ENCODE measurements at places on chromosomes 6 and 20.

DNA sequence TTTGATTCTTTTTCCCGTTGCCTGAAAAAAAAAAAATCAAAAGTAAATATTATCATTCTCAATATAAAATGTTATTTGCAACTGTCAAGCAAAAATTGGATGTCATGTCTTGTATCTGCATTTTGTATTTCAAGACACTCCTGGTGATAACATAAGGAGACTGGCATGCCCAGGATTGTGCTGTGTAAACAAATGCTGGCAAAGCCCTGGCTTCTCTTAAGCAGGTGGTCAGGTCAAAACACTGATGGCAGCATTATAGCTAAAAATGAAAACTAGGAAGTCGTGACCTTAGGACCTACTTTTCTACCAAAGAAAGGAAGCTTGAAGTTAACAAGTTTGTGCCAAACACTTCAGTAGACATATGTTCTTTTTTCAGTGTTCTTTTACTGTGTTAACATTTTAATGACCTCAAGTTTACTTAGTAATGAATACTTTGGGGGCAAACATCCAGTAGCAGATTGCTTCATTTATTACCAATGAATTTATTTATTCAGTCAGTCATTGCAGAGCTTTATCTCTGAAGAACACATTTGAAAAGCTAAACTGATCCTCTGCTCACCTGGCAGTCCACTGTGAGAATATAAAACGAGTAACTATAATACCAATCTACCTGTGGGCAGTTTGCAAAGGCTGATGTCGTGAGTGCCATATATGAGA, 243.1 kb upstream of the FLRT3 start:
- no peak for DNase-seq

DNA sequence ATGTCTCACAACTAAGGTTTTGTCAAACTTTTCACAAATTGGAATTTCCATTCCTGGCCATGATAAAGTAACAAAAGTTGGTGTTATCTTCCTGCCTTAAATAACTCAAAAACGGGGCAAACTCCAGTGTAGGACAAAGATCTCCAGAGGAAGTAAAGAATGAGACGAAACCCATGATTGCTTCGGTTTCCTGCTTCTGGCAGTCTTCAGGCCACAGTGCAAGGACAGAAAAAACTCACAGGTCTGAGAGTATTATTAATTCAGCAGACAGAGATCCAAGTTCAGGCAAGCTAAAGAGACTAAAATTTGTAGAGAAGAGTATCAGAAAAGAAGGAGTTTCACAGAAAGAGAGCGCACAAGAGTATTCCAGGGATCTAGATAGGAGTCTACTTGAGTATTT, 64.8 kb upstream of the RCAN2 start:
- DNase-seq, result no peak

DNA sequence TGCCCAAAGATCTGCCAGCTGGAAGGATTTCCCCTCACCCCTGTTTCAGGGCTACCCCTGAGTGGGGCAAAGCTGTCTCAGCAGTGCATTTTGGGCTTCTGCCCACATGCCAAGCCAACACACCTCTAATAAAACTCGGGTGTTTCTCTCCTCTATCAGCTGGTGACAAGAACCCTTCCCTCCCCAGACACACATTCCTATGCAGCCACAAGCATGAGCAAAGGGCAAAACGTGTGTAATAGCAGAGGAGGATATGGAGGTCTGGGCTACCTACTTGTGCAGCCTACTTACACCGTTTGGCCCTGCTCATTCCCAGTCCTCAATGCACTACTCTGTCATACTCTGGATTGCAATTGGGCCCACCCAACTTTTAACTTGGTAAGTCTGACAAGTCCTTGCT, 101.3 kb downstream of the IYD start:
- DNase-seq, result no peak

GRCh38 chr20:3697588-3698305, 14.7 kb downstream of the SIGLEC1 start:
- no peak for DNase-seq

GRCh38 chr6:3811191-3811590, 38.0 kb upstream of the FAM50B start:
- no peak for DNase-seq

DNA sequence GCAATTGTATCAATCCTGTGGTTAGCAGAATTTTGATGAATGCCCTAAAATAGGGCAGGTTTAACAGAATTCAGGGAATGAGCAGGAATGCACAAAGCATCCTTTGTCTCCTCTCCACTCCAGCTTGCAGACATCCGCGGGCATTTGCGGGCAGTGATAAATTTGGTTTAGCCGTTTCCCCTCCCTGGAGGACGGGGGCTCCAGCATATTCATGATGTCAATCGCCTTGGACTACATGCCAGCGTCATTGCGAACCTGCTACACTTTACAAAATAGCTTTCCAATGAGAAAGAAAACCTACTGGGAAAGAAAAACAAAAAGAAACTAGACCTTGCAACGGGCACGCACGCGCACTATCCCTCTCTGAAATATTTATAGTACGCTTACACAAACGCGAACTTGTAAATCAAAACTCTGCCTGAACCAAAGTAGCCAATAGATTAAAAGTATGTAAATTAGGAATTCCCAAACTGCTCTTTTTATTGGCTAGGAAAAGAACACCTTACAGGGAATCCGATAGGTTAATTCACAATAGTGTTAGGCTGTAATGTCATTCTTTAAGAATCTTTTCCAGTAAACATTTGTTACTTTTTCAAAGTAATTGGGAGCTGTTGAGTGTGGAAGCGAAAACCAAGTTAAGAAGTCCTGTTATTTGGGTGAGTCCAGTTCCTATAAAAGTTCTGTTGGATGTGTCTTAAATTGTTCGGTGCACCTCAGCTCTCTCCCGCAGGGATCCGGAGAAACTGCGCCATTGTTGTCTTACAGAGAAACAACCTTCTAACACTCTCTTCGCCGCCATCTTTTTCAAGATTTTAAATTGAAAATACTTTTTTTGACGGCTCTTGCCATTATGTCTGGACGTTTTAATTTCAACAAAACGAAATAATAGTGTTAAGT, 136.7 kb downstream of the HFE start:
- no peak for DNase-seq

DNA sequence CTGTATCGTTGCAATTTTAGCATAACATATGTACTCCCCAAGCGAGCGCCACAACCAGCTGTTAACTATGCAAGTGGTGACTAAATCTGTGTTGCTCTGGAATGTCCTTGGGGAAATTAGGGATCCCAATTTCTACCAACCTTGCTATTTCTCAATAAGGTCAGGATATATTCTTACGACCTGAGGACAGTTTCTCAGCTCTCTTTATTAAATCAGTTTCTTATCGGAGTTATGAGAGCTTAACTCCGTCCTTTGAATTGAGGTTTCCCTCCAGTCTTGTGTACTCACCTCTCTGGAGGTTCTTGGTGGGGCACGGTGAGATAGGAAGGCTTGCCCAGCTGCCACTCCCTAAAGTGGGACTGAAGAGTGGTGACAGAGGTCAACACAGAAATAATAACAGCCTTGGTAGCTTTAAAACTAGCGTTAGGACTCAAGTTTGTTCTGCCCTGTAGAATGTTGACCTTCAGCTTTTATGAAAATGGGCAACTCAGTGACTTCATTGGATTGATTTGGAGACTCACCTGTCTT, 694 bp downstream of the MRPS18B start:
- DNase-seq, result no peak

DNA sequence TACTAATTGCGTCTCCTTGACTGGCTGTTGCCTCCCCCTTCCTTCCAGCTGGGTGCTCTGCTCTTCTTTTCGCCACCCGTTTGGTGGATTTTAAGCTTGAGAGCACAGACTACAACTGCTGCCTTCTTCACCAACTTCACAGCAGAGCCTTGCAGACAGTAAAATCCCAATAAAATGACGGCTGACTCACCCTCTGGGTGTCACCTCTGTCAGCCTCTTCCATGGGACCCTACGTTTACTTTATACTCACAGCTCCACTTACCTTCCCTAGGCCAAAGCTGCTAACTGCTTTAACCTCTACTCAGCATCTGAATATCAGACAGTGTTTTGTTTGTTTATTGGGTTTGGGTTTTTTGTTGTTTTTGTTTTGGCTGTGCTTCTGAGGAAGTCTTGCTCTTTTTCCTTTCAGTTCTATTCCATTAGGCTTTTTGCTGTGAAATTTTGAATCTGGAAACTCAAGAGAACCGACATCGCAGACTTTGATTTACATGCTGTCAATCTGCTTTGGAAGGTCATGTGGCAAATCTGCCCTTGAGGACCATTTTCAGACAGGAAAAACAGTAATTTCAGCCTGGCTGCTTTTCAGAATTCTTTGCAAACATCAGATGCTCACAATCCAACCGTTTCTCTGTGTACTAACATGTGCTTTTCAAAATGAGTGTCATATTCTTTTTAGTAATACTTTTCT, 2.4 kb downstream of the AGPAT4 start:
- DNase-seq, result no peak

DNA sequence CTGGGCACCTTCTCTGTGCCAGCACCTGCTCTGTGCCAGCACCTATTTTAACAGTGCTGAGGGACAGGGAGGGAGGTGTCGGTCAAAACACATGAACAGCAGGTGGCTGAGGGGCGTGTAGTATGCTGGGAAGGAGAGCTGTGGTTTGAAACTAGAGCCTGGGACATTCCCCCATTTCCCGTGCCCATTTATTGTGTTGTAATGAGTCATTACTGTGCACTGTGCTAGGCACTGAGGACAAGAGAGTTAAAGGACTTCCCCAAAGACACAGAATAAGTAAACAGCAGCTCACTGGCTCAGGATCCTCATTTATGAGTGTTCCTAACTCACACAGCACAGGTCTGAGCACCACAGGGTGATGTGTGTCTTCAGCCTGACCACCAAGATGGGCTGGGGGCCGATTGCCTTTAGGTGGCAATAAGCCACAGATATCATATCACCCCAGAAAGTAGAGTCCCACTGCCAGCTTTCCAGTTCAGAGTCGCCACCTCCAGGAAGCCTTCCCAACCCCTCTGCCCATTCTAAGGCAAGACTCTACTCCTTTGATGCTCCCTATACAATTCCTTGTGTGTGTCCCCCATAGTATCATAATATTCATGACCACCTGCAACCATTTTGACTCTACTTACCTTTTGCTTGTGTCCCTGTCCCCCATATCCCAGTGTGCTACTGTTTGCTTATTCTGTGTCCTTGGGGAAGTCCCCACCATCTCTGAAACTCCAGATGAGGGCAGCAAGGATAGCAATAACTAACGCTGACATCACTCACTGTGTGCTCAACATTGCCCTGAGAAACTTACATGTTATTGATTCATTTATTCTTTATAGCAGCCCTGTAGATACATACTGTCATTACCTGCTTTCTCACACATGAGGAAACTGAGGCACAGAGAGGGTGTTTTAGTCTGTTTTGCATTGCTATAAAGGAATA, 87.3 kb downstream of the TOX2 start:
- DNase-seq, result no peak

GRCh38 chr6:125957845-125958244, 1.3 kb downstream of the HINT3 start:
- no peak for DNase-seq

DNA sequence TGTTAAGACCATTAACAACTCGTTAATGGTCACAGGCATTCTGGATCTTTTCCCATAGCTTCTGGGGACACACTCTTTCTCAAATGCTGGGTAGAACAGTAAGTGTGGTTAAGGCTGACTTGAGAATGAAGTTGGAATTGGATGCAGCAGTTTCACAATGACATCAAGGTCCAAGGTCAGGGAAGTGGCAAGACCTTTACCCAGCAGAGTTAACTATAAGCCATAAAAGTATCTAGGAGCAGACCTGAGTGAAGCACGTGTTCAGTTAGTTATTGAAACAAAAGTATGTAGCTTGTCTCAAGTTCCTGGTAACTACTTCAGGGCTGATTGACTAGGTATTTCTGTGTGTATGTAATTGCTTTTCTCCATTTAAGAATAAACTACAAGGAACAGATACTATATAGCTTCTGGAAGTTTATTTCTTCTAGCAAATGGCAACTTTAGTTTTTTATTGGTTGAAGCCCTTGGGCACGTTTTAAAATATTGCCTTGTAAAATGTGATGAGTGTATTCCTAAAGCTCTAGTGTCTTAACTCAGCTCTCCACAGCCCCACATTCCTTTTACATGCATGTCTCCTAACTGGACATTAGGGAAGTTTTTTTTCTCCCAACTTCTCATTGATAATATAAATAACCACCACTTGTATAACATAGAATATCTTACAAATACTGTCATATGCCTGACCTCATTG, 479.0 kb upstream of the CITED2 start:
- DNase-seq, result no peak

All from stimulated activated CD8-positive, alpha-beta memory T cell treated with anti-CD3 and anti-CD28 coated beads, Interleukin-15, amount 100 ng/mL, for 24 hours (primary cell).